ENCODE measurements at places on chromosomes 1 and 21. TPM values are rescaled to one million over a fixed set of nuclear protein-coding genes. Genes with fewer than 3 reads are reported as not detected.

DNA sequence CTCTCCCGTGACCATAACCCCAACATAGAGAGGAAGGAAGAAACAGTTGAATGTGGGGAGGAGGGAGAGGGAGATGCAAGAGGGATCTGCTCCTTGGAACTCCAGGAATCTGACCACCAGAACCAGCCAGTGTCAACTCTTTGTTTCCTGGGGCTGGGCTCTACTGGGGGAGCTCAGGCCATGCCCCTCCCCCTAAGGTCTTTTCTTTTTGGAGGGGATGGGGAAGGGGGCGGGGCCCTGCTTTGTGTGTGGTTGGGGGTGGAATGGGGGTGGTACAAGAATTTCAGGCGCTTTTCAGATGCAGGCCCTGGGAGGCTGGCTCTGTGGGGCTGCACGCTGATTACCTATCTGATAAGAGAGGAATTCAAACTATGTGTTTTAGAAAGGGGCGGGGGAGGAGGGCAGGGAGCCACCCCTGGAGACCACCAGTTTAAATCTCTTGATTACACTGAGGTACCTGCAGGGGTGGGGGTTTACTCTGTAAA, 8.3 kb downstream of the LIN28A start:
- no peak for DNase-seq

- DNase-seq: no peak
These were observed 71.9 kb upstream of the USP24 start for GRCh38 chr1:55286856-55287602.

DNA sequence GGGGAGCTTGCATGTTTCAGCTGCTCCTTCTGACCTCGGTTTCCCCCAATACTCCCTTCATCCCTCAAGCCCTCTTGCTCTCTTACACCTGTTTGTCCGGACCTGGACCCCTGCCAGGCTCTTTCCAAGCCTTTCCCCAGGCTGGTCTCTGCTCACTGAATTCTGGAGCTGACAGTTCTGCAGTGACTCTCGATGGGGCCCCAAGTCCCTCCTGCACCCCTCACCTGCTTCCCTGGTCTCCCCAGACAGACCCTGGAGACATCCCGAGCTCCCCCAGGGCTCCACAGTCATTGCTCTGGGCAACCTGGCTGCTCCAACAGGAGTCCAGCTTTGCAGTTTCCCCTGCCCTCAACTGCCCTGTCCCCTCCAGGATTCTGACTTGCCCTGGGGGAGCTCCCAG, 198.6 kb downstream of the GRIK3 start:
- DNase-seq: no peak

GRCh38 chr1:52632732-52633290, at the start of gene SHISAL2A:
SHISAL2A (plus strand) TSS chr1:52633168; CDS start chr1:52633494, 326 bp downstream.
- DNase-seq: no peak

GRCh38 chr1:20552728-20553445, 514 bp downstream of the FAM43B start:
- no peak for DNase-seq

GRCh38 chr1:200894712-200895442, at the start of gene INAVA:
INAVA (plus strand) TSS chr1:200894900; CDS start chr1:200898401, 3,501 bp downstream.
- no peak for DNase-seq

DNA sequence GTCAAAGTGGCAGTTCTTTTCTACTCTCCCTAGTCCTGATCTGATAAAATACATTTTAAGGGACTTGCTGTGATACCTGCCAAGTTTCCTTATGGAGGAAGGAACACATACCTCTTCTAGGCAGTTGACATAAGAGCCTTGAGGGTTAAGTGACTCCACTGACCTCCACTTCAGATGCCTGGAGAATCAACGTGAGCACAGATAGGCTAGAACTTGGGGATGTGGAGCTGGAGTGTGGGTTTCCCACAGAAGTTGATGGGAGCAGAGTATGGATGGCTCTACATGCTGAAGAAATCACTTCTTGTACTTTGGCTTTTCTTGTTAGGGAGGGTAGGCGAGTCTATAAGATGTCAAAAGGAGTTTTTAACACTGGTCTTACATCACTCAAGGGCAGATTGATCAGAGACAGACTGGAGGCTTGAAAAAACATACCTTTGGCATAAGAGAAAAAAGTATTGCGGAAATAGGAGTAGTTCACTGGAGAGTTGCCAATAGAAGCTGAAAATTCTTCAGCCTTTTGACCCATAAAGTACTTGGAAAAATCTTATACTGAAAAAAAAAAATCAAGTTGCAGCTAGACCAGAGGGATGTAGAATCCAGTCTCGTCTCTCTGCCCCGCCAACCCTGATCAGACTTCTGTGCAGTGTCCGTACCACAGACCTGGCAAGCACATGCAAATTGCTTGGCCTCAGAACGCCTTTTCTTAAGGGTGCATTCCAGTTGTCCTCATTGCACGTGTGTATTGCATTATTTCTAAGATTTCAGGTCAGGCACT, 5.5 kb downstream of the RHOU start:
- DNase-seq: no peak

GRCh38 chr1:164560556-164560955, 1.6 kb downstream of the PBX1 start:
- DNase-seq: no peak

DNA sequence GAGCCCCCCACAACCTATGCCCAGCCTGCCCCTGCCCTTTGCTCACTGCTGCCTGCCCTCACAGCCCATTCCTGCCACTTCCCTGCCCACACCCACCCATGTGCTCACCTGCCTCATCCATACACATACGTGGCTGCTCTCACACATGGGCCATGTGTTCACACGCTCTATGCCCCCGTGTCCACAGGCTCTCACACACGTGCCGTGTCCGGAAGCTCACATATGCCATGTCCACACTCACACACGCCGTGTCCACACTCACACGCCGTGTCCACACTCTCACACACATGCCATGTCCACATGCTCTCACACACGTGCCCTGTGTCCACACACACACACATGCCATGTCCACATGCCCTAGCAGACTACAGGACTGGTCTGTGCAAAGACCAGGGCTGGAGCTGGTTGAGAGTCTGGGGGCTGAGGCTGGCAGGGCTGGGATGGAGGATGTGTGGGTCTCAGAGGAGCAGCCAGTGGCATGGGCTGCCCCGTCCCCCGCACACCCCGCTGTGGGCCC, 583 bp upstream of the RNF223 start:
- no peak for DNase-seq

DNA sequence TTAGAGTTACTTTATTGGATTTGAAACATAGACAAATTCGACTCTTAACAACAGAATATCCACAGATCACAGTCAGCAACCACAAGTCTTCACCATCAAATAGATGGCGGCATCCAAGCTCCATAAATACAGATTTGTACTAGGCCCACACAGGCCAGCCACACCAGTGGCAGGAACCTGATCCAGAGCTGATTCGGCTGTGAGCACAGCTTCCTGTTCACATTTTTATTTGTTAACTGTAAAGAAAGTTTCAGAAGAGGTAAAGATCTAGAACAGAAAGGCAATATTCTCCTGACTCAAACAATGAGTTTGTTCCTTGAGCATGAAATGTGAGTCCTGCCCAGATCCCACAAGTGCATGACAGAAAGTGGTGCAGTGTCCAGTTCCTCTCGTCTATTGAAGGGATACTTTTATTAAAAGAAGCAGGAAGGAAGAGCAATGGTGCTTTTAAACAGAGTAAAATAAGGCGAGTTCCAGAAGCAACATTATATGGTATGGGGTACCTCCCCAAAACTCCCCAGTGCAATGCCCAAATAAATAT, 205.8 kb downstream of the SLC45A1 start:
- DNase-seq: no peak

- DNase-seq: no peak
These were observed 30.3 kb downstream of the SLX9 start for GRCh38 chr21:44969931-44970755.

GRCh38 chr21:32377991-32378390, 14.8 kb downstream of the URB1 start:
- DNase-seq: no peak

Gene TRAF3IP3
- not detected for polyA plus RNA-seq

Gene TCEANC2
- 3.7 TPM for polyA plus RNA-seq

Gene SELP
- not detected for polyA plus RNA-seq
